ENCODE measurements at places on chromosomes 16 and 17.

DNA sequence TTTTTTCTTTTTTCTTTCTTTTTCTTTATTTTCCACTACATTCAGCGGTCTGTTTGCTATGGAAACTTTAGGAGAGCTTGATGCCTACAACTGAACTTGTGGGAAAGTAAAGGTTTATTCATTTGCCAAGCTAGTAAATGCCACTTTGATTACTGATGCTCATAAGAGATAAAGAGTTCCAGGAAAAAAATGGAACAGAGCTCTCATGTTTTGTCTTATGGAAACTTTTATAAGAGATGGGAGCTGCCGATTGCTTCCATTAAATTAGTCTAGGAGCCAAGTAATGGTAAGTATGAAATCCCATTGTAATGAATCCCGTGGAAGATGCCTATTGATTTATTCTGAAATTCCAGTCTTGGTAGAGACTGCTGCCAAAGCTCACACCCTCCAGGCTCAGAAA, 7.1 kb downstream of the ANKFN1 start:
- DNase-seq = no peak

- DNase-seq = no peak
Observed at GRCh38 chr17:77907497-77908461, 50.7 kb upstream of the TNRC6C start.

DNA sequence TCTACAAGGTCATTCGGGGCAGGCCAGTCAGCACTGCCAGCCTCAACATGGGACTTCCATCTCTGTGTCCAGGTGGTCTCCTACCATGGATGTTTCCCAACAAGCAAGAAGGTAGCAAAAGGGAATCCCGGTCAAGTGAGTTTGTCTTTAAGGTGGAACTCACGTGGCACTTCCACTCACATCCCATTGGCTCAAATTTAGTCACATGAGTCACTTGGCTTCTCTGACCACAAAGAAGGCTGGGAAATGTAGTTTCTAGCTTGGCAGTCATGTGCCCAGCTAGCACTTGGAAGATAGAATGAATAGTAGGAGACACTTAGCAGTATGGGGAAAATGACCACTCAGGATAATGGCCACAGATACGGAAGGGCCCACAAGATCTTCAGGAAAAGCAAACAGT, 106.6 kb downstream of the AIPL1 start:
- no peak for DNase-seq

DNA sequence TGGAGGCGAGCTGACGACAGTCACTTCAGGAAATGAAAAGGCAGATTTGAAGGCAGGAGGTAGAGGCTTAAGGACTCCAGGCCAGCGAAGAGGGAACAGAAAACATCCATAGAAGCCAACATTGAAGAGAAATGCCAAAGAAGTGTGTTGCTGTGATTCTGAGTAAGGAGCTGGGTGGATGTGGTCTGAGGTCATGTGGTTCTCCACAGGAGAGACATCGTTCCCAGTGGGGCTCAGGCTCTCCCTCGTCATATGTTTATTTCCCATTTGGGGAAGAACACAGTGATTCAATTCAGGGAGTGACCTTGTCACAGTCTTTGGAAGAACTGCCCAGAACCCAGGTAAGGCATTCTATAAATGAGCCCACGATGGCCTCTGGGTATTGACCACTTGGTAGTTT, 6.6 kb upstream of the PMP22 start:
- DNase-seq = no peak

GRCh38 chr17:38899421-38899820, 26.0 kb upstream of the LASP1NB start:
- DNase-seq = no peak

DNA sequence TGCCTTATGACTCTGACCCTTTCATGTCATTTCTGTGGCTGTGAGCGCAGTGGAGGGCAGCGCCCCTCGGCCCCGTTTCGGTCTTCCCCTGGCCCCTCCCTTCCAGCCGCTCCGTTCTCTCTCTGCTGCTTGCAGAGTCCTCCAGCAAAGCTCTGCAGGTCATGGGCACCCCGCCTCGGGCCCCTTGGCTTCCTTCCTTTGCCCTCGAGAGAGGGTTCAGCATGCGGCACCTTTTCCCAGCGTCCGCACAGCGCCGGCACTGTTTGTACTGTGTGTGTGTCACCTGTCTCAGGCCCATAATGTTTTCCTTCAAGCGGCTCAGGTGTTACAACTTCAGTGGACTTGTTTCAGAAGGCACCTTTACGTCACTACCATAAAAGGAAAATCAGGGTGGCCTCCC, 98.5 kb downstream of the RAP1GAP2 start:
- no peak for DNase-seq

GRCh38 chr17:8739097-8739496, 5.5 kb downstream of the CCDC42 start:
- DNase-seq = no peak
